NCI-H1694 (cell line): ENCODE measurements at places on chromosomes 11 and 22.

- no peak for DNase-seq
Observed at GRCh38 chr22:27418261-27418660, 383.3 kb downstream of the MN1 start.

GRCh38 chr11:2717561-2718325 is 17.9 kb upstream of the KCNQ1OT1 start:
- DNase-seq = peak; percentile 4

GRCh38 chr11:17906436-17906835 is 106.4 kb downstream of the SERGEF start:
- DNase-seq = no peak

- DNase-seq = no peak
Observed at GRCh38 chr11:134063991-134064747, 4.7 kb upstream of the JAM3 start.

GRCh38 chr22:41656556-41656955 is 32.1 kb downstream of the SNU13 start:
- no peak for DNase-seq

DNA sequence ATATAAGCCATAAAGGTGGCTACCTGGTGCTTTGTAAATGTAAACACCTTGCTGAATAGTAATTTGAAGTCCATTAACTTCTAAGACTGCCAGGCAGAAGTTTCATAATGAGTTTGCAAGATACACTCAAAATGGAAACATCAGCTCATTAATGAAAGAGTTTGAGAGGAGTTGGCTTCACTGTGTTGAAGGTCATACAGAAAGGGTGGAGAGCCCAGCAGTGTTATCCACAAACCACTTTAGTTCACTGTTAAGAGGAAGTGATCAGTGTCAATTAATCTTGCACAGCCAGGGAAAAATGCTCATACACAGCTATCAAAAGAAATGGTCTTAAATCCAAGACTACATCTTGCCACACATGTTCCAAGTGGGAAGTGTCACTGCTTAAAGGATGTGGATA is 689.4 kb downstream of the JRKL start:
- DNase-seq = no peak

GRCh38 chr11:63999349-64000025 is 13.2 kb downstream of the OTUB1 start:
- DNase-seq = peak; percentile 26

DNA sequence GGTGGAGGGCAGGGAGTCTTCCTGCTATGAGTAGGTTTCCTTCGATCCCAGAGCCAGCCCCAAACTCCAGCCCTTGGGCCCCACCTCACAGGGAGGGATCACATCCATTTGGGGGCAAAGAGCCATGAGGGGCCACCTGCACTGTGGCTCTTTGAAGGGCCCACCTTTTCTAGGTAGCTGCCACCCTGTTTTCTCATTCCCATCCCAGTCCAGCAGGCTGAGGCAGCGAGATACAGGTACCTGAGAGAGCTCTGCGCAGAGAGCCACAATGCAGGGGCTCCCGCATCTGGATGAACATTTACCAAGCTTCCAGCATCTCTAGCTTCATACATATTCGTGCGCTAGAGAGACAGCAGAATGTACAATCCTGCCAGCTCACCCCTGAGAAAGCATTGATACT is 16.3 kb downstream of the FXYD6 start:
- no peak for DNase-seq

DNA sequence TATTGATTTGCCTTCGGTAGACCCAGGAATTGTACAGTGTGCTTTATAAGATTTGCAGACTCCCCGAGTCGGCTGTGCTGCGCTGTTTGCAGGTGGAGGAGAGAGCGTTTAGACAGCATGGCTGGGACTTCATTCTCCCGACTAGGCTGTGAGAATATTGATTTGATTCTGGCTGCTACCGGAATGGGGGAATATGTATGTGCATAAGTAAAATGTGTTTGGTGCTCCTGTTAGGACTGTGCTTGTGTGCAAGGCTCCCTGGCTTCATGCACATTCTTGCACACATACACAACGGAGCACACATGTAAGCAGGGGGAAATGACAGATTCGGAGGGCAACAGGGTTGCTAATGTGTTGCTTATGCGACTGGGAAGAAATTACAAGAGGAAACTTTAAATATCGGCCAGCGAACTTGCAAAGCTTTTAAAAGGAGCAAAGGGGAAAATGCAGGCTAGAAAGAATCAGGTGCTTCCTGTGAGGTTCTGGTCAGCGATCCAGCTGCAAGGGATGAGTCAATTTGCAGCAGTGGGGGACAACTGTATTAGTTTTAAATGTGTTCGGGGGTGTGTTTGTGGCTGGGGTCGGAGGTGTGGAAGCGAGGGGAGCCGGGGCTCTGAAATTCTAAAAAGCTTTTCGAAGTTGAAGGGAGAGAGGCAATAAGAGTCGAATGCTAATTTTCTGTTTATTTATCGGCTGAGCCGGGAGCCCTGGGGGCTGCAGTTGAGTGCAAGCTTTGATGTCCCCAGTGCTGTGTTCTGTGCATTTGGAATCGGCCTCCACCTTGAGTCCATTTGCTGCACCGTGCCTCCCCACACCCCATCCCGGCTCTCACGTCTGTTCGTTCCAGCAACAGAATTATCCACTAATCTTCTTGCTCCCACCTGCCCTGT is 731 bp downstream of the NTM start:
- no peak for DNase-seq

DNA sequence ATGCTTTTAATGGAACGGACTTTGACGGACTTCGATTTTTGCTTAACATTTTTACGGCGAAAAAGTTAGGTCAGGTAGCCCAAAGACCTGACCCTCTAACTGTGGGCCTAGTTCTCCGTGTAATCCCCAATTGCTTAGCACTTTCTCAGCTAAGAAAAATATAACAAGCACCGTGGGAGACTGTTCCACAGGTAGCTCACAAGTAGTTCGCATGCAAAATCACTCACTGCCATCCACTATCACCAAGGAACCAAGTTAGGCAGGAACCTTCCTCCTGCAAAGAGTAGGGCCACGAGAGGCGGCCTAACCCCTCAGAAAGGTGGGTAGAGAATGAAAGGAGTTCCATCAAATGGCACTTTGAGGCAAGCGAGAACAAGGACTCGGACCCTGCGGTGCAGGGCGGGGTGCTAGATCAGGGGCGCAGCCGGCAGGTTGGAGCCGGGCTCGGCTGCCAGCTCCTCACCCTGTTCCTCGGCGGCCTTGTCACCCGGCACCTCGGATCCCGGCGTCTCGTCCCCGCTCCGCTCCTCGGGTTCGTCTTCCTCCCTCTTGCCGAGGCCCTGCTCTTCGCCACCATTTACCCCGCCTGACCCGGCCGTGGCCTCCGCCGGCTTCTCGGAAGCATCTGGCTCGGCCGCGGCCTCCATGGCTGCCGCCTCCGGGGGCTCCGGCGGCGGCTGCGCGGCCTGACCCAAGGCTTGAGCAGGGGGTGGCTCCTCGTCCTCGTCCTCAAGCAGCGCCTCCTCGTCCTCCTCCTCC is 922 bp downstream of the HNRNPUL2 start:
- no peak for DNase-seq

GRCh38 chr11:34758262-34758661 is 137.4 kb downstream of the EHF start:
- DNase-seq = no peak
